ENCODE measurements at places on chromosomes 7 and 10. TPM values are rescaled to one million over a fixed set of nuclear protein-coding genes. Genes with fewer than 3 reads are reported as not detected.

DNA sequence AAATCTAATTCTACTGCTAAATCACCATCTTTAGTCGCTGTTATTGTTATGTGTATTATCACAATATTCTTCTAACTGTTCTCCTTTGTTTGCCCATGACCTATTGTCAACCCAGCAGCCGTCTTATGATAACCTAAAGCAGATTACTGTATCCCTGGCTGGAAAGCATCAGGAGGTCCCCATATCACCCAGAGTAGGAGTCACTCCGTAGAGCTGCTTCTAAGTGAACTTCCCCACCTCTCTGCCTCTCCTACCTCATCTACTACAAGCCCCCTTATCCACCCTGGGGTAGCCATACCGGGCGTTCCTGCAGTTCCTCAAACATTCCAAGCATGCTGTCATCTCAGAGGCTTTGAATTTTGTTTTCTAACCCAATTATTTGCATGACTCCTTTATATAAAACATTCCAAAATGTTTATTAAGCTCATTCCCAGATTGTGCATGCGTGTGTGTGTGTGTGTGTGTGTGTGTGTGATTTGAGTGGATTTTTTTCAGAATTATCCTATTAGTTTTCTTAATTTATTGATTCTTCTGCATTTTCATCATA, 39.7 kb downstream of the POU6F2 start:
- no peak for DNase-seq

DNA sequence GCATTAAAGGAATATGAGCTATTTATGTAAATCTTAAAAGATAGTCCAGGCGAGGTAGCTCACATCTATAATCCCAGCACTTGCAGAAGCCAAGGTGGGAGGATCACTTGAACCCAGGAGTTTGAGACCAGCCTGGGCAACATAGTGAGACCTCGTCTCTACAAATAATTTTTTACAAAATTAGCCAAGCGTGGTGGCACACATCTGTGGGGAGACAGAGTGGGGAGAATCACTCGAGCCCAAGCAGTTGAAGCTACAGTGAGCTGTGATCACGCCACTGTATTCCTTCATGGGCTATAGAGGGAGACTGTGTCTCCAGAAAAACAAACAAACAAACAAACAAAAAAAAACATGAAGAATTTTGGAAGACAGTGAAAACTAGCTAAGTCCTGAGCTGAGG, 28.4 kb downstream of the HERC4 start:
- no peak for DNase-seq

- no peak for DNase-seq
Observed at GRCh38 chr10:29530112-29530976, 104.4 kb downstream of the SVIL start.

GRCh38 chr7:35521941-35522340, 173.0 kb downstream of the HERPUD2 start:
- no peak for DNase-seq

DNA sequence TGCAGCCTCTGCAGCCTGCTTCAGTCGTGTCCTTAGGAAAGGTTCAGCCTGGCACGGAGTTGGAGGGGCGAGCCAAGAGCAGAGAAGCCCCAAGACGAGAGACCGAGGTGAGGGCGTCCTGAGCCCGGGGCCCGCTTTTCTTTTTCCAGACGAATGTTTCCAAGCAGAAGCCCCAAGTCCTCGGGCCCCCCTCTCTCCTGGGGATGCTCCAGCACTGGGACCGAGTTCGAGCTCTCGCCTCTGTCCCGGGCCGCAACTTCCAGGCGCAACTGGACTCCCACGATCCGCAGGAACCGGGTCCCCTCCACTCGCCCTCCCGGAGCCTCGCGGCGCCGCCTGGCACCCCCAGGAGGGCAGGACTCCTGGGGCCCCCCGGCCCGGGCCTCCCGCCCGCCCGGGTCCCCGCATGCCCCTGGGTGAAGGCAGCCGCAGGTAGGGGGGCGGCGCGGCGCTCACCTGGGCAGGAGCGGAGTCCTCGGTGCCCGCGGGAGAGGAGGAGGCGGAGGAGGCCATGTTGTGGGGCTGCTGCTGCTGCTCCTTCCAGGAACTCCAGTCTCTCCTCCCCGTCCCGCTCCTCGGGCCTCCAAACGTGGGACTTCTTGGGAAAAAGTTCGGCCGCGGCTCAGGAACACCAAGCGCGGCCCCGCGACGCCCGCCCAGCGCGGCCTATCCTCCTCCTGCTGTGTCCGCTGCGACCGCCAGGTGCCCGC, 45.3 kb upstream of the CDK1 start:
- no peak for DNase-seq

DNA sequence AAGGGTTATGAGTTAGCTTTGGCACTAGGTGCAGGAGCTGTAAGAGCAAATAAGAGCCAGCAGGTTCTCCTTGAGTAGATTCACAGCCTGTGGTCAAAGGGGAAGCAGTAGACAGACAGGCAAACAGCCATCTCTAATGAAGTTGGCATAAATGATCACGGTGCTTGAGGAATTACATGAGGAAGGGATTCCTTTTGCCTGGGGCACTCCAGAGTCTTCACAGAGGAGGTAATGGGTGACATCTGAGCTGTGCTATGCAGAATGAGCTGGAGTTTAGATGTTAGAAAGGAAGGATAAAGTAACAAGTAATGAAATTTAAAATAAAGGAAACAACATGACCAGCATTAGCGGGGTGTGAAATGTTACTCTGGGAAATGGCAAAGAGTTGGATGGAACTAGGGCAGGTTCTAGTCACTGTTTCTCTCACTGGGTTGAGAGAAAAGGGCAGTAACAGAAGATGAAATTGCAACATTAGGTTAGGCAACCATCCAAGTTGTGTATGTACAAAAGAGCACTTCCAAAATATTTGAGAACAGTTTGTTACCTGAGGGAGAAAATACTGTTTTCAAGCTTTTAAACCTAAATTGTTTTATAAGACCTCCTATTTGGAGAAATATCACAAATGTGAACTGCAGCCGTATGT, 613.8 kb downstream of the PHTF2 start:
- no peak for DNase-seq

DNA sequence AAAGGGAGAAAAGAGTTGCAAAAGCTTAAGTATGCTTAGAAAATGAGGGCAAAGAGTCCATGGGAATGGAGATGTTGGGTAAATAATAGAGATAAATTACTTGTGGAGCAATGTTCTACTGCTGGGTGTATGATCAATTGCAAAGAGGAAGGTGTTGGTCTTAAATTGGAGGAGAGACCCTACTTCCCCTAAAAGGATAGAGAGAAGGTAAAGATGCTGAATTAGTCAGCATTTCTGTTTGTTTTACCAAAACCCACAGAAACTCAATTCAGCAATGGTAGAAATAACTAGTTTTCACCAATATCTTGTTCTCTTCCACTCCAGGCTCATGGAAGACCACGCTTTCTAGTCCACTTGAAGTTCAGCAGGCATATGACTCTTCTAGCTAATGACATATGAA, 32.1 kb downstream of the ASB4 start:
- no peak for DNase-seq

DNA sequence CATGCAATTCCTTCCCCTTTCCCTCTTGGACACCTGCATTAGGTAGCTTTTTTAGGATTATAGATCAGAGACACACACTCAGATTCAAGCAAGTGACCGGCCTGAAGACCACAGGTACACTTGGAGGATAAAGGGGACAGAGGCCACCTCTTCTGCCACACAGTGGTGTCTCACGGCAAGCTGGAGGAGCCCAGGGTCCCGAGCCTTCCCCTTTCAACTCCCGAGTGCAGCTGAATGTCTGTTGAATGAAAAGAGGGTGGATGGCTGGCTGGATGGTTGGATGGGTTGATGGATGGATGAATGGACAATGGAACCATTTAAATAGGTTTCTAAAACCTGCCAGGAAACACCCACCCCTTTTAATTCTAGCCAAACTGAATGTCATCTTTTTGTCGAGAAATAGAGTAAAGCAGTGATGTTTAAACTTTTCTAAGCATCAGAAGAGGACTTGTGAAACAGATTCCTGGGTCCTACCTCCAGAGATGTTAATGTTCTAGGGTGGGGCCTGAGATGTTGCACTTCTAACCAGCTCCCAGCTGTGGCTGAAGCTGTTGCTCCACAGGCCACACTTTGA, 49.2 kb upstream of the ZMIZ1 start:
- no peak for DNase-seq

DNA sequence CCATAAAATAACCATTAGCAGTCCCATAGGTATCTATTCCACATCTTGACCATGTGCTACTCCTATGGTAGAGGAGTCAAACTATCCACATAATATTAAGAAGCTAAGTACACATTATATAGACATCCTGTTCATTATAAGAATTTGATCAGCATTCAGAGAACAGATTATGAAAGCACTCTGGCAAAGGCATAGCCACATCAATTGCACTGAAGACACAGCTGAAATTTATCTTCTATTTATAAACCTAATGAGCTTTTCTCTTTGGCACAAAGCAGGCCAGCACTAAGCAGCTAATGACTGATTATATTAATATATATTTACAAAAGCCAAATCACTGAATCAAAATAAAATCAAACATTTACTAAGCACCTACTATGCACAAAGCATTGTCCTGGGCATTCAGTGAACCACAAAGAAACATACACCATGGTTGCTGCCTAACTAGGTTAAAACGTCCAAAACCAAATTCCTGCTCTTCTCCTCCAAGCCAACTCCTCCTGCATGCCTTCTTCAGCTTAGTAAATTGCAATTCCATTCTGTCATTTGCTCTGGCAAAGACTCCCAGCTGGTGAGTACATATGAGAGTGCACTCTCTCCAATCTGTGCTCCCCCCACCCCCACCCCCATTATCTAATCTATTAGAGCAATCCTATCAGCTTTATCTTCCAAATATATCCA, 122.6 kb upstream of the ASAH2 start:
- no peak for DNase-seq

DNA sequence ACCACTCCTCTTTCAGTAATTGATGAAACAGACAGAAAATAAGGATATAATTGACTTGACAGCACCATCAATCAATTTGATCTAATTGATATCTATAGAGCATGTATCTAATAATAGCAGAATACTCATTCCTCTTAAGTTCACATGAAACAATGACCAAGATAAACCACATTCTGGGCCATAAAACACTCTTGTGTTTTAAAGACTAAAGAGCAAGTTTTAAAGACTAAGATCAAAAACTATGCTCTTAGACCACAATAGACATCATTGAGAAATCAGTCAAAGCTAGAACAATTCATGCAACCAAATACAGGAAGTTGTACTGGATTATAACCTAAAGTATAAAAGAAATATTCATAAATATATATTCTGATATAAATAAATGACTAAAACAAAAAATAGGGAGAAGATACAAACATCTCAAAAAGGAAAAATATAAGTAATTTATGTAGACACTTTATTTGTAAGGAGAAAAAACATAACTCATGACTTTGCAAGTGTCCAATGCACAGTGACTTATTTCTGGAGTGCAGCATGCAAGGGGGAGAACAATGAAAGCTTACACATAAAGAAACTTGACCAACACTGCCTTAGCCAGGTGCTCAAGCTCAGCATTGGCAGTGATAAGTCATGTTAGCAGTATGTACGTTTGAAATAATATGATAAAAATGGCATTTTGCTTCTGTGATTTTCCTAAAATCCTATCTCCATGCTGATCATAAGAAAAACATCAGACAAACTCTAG, 312.7 kb upstream of the IGFBP3 start:
- DNase-seq: no peak

- no peak for DNase-seq
Observed at GRCh38 chr10:14535457-14536130, 204.9 kb upstream of the FRMD4A start.

- DNase-seq: no peak
Observed at GRCh38 chr10:132599732-132600131, 62.1 kb downstream of the INPP5A start.

DNA sequence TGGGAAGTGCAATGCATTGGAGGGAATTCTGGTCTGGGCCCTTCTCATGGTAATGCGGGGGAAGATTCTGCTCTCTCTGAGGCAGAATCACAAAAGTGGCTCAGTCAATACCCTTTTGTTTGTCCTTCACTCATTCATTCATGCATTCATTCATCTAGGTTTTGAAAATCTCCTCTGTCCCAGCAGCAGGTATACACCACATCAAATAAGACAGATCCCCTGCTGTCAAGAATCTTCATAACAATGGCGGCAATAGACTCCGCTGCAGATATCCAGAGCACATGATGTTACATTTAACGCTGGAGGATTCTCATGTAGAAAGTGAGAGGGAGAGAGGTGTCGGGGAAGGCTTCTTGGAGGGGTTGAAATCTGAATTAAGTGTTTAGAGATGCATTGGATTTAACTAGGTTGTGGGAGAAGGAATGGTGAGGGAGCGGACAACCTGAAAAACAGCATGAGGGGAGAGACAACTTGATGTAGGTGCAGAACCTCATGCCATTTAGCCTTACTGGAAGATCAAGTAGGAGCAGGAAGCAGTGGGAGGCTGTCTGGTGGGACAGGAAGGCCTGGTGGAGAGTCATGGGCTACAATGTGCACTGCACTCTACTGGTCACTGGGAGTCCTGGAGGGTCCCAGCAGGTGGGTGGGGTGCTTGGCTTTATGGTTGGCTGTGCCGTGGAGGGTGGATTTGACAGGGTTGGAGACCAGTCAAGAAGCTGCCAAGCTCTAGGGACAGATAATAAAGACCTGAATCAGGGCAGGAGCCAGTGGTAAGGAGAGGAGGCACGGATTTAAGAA, 5.2 kb upstream of the FAM180A start:
- DNase-seq: no peak

DNA sequence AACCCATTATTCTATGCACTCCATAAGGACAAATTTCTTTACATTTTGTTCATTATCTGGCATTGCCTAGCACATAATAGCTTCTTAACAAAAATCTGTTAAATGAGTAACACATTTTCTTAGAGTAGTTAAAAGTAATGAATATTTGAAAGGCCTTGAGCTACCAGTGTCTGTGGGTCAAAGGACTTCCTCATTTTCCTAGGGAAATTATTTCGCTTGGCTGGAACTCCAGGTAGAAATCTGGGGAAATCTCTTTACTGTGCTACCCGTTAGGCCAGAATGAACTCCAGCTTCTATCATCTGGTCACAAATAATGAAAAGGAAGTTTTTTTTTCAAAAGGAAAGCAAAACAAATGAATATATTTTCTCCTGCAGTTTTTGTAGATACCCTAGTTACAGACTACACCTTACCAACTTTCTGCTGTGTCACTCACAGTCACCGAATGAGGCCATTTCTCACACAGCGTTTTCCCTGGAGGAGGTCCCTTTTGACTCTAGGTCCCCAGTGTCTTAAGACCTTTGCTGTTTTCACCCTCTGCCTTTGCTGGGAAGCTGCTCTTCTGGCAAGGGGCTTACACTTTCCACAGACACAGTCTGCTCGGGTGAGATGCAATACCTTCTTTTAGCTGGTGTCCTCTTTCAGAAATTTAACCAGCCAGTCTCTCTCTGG, 1.6 kb downstream of the SAMD9L start:
- DNase-seq: peak; percentile 17

- DNase-seq: peak; percentile 66
Observed at GRCh38 chr10:126049759-126050700, 153.7 kb downstream of the FANK1 start.

DNA sequence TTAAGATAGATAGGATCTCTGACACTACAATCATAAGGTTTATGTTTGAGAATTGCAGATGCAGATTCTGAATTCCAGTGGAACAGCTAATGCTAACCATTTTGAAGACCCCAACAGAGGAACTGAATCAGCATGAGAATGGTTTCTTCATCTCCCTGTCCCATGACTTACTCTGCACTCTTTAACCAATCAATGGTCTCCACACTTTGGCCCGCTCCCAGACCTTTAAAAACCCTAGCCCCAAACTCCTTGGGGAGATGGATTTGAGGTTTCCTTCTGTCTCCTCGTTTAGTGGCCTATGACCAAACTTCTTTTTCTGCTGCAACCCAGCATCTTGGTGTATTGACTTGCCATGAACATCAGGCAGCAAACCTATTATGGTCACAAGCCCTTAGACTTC, 804.9 kb downstream of the LRMDA start:
- DNase-seq: no peak

The SLC25A13 gene
- total RNA-seq: 37.5 TPM

The IPMK gene
- total RNA-seq: 10.7 TPM

The ITPRID1 gene
- total RNA-seq: not detected

The OR2A1 gene
- 0.20 TPM for total RNA-seq
